ENCODE measurements at places on chromosomes 7 and 10. TPM values are rescaled to one million over a fixed set of nuclear protein-coding genes. Genes with fewer than 3 reads are reported as not detected.

Gene TSPAN33
- 23.6 TPM for total RNA-seq

Gene OGDHL
- total RNA-seq, result 0.70 TPM

Gene ZNF800
- 43.8 TPM for total RNA-seq

Gene GNAT3
- total RNA-seq, result not detected

Gene AOAH
- total RNA-seq, result 26.4 TPM

Gene LIPK
- not detected for total RNA-seq

Gene NPFFR1
- not detected for total RNA-seq

DNA sequence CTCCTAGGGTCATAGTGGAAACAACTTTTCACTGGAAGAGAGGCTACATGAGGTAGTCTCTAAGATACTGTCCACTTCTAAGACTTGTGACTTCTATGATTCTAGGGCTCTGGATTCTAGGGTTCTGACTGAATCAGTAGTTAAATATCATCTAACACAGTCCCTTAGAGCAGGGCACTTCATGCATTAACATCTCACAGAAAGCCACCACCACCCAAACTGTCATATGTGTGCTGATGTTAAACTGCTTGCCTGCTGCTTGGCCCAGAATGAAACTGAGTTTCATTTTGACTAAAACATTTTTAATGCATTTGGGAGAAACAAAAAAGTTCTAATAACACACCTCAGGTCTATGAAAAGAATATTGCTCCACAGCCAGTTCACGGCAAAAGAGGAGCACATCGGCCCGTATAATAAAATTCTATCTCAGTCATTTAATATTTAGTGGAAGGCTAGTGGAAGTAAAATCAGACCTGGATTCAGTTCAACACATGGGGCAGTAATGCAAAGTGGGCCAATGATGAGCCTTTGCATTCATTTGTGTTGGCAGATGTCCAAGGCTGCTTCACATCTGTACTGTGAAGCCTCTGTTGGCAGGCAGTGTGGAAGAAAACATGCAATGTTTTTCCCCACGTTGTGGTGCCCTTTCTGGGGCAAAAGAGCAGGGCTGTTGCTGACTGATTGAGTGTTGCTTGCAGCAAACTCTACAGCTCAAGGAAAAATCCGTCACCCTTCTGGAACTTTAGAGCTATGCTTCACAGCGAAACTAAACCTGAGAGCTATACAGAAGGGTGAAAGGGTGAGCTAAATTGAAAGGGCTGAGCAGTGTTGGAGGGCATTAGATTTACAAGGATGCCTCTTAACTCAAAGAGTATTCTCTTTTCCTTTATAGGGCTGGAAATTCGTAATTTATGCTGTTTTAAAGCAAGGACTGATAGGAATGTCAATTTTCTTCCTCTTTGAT lies 33.5 kb upstream of the AUTS2 start:
- H3K27ac ChIP-seq, result no peak overlapping the region
- no peaks in the 10 kb centered on the region for H3K36me3 ChIP-seq
- DNase-seq, result no peak
- no peaks in the 10 kb centered on the region for H3K4me1 ChIP-seq

GRCh38 chr7:36717586-36717985 lies 6.7 kb downstream of the AOAH start:
- H3K4me1 ChIP-seq, result peaks cover 22% of the 10 kb centered on the region
- no peaks in the 10 kb centered on the region for H3K36me3 ChIP-seq
- no peaks in the 10 kb centered on the region for H3K27me3 ChIP-seq
- H3K27ac ChIP-seq, result no peak overlapping the region
- no peak for DNase-seq

- no peaks in the 10 kb centered on the region for H3K36me3 ChIP-seq
- H3K27ac ChIP-seq, result no peak overlapping the region
- no peaks in the 10 kb centered on the region for H3K27me3 ChIP-seq
- no peak overlapping the region for H3K4me3 ChIP-seq
Observed at GRCh38 chr10:76106611-76107010, 675.2 kb downstream of the LRMDA start.

- H3K36me3 ChIP-seq, result no peaks in the 10 kb centered on the region
- no peaks in the 10 kb centered on the region for H3K27me3 ChIP-seq
- no peak overlapping the region for H3K27ac ChIP-seq
Observed at GRCh38 chr7:3591944-3592343, 290.9 kb downstream of the SDK1 start.

- no peak overlapping the region for H3K4me3 ChIP-seq
- no peak overlapping the region for H3K27ac ChIP-seq
- no peaks in the 10 kb centered on the region for H3K4me1 ChIP-seq
- no peaks in the 10 kb centered on the region for H3K36me3 ChIP-seq
- no peak for DNase-seq
- H3K27me3 ChIP-seq, result no peaks in the 10 kb centered on the region
Observed at GRCh38 chr10:75461672-75462649, 30.5 kb downstream of the LRMDA start.

DNA sequence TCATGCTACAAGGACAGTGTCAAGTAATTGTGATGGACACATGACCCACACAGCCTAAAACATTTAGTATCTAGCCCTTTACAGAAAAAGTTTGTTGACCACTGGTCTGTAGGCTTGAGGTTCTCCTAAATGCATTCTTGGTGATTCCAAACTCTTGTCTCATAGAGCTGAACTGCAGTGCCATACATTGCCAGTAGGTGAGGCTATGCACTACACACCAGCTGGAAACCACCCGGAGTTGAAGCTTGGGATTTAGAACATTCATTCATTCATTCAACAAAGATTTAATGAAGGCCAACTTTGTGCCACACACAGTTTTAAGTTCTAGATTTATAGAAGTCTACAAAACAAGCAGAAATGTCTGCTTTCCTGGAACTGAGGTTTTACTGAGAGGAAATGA lies 77.3 kb upstream of the TCF7L2 start:
- no peaks in the 10 kb centered on the region for H3K36me3 ChIP-seq
- no peak for DNase-seq
- H3K27me3 ChIP-seq, result no peaks in the 10 kb centered on the region
- no peak overlapping the region for H3K27ac ChIP-seq

DNA sequence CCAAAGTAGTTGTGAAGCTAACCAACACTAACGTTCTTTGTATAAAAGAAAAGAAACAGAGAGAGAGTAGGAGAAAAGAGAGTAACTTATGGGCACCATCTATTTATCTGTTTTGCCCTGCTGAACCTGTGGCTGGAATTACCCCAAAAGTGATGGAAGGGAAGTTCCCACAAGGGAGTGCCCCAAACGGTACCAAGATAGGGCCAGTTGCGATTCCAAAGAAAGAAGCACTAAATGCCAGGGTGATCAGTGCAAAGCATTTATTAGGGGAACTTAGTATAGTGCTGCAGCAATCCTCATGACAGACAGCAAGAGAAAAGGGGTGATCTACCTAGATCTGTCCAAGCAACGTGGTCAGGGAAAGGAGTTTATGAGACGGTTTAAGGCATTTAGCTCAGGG lies 190.2 kb downstream of the SORCS3 start:
- DNase-seq, result no peak
- no peak overlapping the region for H3K27ac ChIP-seq

GRCh38 chr7:43664681-43665080 lies 64.6 kb downstream of the COA1 start:
- H3K4me1 ChIP-seq, result peaks cover 43% of the 10 kb centered on the region
- H3K27ac ChIP-seq, result no peak overlapping the region
- no peaks in the 10 kb centered on the region for H3K36me3 ChIP-seq
- no peak for DNase-seq
- H3K27me3 ChIP-seq, result no peaks in the 10 kb centered on the region
- no peak overlapping the region for H3K4me3 ChIP-seq

Data from CD8-positive, alpha-beta memory T cell (primary cell).